ENCODE measurements at places on chromosomes 1 and 21.

DNA sequence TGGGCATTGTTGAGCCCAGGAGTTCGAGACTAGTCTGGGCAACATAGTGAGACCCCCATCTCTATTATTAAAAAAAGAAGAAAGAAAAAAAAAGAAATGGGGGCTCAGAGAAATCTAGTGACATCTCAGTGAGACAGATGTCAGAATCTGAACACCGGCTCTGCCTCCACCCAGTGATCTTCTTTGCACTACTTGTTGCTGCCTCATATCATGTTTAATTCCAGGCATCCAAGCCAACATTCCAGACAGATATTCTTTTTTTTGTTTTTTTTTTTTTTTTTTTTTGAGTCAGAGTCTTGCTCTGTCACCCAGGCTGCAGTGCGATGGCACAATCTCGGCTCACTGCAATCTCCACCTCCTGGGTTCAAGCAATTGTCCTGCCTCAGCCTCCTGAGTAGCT, 5.0 kb upstream of the ARL8A start:
- no peak for DNase-seq

- DNase-seq, result no peak
These were observed 74.7 kb downstream of the HSPA13 start for GRCh38 chr21:14308234-14308633.

- DNase-seq, result no peak
These were observed 325.6 kb downstream of the DISC1 start for GRCh38 chr1:231952154-231952553.

DNA sequence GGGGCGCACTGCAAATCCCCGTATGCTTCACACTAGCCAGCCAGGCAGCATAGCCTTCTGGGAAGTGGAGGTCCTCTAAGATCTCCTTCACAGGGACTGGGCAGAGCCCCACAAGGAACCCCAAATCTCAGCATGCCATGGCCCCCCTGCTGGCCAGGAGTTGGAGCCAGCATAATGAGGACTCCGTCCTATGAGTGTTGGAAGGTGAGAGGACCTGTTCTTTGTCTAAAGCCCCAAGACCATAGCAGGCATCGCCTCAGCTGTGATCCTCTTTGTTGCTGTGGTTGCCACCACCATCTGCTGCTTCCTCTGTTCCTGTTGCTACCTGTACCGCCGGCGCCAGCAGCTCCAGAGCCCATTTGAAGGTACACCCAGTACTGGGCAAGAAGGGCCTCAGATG, 1.5 kb downstream of the SHISA4 start:
- DNase-seq, result no peak

DNA sequence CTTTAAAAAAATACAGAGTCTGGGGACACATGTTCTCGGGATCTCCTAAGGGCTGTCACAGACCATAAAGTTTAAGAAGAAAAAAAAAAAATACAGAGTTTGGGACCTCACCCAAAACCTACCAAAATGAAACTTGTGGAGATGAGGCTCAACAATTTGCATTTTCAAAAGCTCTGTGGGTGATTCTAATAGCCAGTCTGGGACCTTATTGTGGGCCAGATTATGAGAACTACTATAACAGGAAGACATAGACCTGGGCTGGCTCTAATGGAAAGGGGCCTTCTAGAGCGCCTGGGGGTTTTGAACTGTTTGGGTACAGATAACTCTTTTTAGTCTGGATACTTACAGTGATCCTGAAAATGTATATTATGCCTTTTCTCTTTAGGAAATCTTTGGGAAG, 69.1 kb downstream of the LAMC1 start:
- DNase-seq, result no peak

DNA sequence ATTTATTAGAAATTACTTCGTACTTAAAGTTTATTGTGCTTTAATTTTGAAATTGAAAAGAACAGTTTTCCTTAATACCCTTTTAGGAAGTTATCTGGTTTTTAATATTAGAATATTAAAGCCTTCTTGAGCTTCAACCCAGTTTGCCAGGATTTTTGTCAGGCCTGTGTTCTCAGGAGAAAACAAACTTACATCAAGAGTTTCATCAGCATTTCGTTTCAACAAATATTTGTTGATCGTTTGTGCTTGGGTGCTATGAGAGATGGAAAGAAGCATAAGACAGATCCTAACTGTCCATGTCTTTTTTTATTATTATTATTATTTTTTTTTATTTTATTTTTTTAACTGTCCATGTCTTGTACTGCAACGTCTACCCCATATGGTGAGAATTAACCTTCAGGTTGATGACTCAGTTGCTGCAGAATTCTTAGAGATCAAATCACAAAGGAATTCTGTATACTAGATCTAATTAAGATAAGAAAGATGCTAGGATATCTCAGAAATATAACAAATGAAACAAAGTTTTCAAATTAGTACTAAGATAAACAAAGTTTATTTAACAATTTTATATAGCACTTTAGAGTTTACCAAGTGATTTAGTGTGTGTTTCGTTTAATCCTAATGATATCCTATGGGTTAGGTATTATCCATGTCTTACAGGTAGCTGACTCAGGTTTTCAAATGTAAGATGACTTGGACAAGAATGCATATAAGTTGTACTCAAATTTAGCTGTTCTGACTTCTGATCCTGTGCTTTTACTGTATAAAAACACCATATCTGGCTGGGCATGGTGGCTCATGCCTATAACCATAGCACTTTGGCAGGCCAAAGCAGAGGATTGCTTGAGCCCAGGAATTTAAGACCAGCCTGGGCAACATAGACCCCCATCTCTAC, 14.3 kb downstream of the FBXO28 start:
- DNase-seq, result no peak

DNA sequence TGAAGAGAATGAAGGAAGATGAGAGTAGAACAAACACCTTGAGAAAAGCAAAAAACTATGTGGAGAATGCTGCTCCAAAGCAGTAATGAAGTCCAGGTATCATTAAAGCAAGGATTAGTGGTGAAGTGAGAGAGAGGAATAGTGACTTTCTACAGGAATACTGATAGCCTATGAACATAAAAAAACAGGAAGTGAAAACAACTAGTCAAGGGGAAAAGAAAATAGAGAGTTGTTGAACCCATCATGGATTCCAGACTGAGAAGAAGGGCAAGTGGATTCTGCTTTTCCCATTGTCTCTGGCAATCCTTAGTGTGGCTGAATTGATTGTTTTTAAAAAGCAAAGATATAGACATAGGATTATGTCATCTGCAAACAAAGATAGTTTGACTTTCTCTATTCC, 119.9 kb upstream of the LHX8 start:
- no peak for DNase-seq

DNA sequence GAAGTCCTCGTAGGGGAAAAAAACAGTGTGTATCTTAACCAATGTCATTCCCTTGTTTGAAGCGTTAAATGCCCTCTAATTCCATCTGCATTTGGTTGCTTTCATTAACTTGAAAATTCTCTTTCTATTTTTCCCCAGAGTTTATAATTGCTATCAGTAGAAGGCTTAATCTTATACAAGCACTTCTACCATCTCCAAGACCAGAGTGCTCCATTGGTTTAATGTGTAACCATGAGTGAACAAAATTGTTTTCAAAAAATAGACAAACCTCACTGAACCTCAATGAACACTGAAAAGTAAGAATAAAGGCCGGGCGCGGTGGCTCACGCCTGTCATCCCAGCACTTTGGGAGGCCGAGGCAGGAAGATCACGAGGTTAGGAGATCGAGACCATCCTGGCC, 141.3 kb downstream of the RGS7 start:
- DNase-seq, result no peak

DNA sequence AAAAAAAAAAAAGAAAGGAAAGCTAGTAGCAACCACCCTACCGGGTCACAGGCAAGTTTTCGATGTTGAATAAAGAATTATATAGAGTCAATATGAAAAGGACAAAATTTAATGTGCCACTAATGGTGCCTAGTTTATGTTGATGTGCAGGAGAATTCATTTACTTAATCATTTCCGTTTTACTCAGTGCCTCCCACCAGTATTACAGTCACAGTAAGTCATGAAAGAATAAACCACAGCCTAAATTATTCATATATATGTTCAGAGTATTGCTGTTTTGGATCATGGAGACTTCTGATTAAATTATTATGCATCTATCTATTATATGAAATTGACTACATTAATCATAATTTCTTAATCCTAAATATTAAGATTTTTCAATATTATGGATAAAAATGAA, 35.3 kb downstream of the FNBP1L start:
- DNase-seq, result no peak

- no peak for DNase-seq
These were observed 89.7 kb downstream of the SLC45A1 start for GRCh38 chr1:8407652-8408051.

GRCh38 chr1:7831458-7831857, 21.4 kb downstream of the UTS2 start:
- DNase-seq, result no peak

- no peak for DNase-seq
These were observed 30.7 kb downstream of the PPP2R5A start for GRCh38 chr1:212315907-212316306.

- no peak for DNase-seq
These were observed 8.4 kb downstream of the EXTL1 start for GRCh38 chr1:26029864-26030481.

GRCh38 chr1:75970631-75971030, 38.4 kb upstream of the ASB17 start:
- no peak for DNase-seq

GRCh38 chr1:29156543-29157268, 25.0 kb downstream of the SRSF4 start:
- no peak for DNase-seq

DNA sequence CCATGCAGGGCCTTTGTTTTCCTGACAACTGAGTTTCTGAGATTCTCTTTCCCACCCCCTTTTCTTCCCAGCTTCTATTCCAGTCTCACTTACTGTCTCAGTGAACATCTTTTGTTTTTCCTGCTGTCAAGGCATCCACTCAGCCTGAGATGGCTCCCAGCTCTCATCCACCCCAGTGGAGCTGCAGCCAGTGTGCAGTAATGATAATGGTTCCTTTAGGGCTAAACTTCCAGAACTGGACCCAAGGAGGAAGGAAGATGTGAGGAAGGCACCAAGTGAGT, 44.4 kb upstream of the KIRREL1 start:
- no peak for DNase-seq

GRCh38 chr1:201773764-201774163, 55.2 kb upstream of the IPO9 start:
- DNase-seq, result no peak

DNA sequence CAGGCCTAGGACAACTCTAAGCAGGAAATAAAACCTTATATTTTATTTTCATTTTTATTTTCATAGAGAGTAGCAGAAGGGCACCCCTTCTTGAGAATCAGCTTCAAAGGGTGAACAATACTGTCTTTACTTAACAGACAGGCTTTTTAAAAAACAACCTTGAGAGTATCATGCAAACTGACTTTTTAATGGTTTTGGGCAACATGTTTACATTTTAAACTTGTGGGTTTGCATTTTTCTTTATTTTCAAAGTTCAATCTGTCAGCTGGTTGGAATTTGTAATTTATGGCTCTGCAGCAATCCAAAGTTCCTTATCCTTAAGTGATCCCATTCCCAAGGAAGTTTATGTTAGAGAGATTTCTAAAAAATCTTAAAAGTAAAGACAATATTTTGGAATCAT, 392.3 kb upstream of the ADAMTS5 start:
- DNase-seq, result no peak

- DNase-seq, result no peak
These were observed 4.4 kb downstream of the AVPR1B start for GRCh38 chr1:206112600-206113301.

DNA sequence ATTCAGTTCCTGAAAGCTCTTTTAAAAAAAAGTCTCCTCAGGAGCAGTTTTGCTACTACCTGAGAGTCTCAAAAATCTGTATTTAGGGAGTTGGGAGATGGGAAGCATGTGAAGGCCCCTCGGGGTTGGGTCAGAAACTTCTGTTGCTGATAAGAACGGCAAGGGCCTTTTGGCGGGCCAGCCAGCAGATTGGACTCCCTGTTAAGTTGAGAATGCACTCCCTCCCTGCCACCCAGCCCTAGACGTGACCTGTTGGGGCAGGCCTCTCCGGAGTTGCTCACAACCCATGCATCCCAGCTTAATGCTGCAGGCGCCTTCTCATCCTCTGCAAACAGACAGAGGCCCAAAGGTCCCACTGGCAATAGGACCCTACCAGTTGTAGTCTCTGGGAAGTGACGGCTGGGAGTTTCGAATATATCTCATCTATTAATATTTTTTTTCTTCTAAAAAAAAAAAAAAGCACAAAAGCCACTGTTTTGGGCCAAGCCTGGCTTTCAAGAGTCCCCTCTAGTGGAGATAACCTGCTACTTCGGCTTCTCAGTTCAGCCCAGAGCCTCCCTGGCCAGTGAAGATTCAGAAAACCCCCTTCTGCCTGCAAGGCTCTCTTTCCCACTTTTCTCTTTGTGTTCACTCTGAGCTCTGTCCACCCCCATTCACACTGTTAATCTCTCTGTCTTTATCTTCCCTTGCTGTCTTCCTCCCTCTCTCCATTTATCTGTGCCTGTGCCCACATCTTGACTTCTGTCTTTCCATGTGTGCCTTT, 5.3 kb downstream of the PLXNA2 start:
- DNase-seq, result no peak

DNA sequence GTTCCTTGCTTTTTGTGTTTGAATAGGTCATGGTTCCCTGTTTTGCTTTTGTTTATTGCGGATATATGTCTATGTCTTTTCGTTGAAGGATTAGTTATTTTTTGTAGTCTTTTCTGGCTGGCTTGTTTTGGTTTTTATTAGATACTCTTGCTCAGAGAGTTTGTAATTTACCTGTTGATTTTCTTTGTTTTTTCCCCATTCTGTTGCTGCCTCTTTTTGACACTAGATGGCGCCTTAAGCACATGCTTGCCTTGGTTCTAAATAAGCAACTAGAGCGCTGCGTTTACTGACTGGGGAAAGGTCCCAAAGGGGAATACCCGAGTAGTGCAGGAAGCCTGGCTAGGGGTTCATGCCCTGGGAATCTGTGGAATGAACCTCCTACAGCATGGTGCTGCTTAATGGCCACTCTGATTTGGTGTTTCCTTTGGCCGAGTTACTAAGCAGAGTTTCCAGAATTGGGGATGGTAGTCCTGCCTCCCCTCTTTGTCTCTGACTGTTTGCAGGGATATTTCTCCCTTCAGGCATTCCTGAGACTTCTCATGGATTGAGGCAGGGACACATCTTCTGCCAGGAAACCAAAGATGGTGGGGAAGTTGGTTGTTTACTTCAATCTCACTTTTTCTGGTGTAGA, 143.2 kb downstream of the PTPRU start:
- no peak for DNase-seq
